Stimulated activated naive CD4-positive, alpha-beta T cell (primary cell): ENCODE measurements at places on chromosomes 16 and 17.
A peak's percentile ranks its signal among the peaks of the same experiment; 100 is the strongest.

DNA sequence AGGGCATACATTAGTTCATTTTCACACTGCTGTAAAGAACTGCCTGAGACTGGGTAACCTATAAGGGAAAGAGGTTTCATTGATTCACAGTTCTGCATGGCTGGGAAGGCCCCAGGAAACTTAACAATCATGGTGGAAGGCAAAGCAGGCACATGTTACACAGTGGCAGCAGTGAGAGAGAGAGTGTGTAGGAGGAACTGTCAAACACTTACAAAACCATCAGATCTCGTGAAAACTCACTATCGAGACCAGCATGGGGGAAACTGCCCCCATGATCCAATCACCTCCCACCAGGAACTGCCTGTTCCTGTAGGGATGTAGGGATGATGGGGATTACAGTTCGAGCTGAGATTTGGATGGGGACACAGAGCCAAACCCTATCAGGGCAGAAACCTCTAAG is 17.2 kb downstream of the NUBP1 start:
- DNase-seq, result no peak

DNA sequence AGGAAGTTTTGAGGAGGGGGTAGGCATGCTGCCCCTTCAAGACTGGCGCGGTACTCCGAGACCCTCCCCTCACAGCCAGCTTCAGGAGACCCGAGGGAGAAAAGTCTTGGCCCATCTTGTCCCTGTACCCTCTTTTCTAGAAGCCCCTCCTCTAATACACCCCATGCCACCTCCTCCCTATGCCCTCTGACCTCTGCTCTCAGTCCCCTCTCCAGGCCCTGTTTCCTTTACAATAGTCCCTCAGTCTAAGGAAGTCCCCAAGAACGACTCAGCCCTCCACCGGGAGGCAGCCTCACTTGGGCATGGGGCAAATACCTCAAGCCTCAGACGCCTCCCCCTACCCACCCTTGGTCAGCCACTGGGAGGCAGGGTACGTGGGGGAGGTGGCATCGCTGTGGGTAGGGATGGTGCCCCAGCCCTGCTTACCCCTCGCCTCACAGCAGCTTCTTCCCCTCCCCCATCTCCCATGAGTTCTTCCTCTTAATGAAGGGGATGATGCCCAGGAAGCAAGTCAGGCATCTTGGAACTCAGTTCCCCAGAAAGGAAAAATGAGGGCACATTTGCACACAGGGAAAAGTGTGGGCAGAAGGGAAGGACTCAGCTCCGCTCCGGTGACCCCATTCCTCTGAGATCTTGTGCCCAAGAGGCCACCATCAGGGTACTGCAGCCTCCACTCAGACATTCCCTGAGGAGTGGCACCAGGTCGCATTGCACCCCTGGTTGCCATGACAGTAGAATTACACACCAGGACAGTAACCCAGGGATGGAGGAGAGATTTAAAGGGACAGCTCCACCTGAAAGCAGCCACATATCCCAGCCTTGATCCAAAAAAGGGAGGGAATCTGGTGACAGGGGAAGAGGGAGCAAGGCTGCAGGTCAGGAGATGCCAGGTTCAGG is 6.2 kb downstream of the MPP2 start:
- no peak for DNase-seq

GRCh38 chr16:13483121-13483520 is 436.8 kb upstream of the ERCC4 start:
- DNase-seq, result no peak

DNA sequence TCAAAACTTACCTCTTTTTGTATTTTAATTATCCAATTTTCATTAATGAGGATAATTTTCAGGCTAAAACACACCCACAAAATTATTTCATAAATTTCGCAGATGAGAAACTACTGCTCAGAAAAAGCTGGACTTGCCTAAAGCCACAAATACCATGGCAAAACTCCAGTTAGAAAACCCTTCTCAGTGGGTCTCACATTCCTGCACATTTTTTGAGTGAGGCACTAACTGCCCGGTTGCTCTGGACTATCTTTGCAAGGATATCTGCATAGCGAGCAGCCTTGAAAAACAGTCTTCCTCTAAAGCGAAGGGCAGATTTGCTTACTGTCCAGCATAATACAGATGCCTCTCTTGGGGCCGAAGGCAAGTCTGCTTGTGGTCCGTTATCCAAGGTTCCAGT is 9.8 kb downstream of the MPHOSPH6 start:
- no peak for DNase-seq

DNA sequence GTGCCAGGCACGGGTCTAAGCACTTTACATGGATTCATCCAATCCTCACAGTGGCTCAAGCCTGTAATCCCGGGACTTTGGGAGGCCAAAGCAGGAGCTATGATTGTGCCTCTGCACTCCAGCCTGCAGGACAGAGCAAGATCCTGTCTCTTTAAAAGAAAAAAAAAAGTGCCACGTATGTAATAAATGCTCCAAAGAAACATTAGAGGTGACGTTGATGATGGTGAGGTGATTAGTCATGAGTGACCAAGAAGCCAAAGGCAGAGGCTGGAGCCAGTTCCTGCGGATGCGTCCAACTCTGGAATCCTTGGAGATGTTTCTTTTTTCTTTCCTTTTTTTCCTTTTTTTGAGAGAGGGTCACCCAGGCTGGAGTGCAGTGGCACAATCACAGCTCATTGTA is 59.4 kb upstream of the SIAH1 start:
- no peak for DNase-seq

DNA sequence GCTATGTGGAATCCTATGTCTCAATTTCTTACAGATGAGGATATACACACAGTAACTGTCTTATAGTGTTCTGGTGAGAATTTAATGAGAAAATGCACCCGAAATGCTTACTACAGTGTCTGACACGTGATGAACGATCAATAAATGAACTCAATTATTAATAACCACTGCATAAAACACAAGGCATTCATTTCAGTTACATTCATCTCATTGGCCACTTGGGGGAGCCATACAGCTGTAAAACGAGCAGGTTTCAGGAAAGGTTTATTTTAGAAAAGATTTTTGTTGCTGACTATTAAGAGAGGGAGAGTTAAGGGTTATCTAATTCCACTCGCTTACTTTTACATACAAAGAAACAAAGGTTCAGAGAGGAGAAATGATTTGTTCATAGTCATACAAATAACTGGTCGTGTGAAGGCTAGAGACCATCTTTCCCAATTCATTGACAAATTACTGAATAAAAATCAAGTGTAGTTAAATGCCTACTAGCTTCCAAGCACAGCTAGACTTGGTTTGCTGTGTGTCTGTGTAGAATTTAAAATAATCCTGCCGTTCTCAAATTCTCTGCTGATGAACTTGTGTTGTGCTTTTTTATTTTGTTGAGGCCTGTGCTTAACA is 160.1 kb downstream of the MAP2K4 start:
- no peak for DNase-seq

DNA sequence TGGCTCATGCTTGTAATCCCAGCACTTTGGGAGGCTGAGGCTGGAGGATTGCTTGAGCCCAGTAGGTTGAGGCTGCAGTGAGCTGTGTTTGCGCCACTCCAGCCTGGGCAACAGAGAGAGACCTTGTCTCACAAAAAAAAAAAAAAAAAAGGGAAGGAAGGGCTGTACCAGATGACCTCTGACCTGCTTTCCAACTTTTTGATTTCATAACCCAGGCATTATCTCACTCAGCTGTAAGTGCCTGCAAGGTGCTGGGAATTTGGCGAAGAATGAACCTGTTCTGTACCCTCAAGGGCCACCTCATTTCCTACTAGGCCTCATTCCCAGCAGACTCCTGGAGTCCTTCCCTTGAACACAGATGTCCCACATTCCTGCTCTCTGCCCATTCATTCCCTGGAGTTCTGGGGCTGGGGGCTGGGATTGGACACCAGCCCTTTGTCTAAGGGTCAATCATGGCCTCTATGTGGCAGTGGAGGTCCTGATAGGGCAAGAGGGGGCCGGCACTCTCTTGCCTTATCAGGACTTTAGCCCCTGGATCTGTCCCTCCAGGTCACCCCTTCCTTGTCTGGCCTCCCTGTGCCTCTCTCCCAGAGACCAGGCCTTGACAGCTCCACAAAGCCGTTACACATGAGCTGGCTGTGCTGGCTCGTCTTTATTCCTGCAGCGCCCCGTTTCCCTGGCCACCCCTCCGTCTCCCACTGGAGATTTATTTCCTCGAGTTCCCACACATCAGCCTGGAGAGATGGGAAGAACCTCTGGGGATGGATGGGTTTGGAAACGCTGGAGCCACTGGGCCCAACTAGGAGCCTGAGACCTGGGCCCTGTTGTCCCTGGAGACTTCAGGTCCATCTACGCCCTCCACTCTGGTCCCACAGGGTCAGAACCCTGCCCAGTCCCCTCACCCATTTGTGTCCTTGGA is 821 bp upstream of the GFAP start:
- DNase-seq, result no peak

GRCh38 chr17:10116753-10117420 is 81.5 kb downstream of the GAS7 start:
- no peak for DNase-seq

DNA sequence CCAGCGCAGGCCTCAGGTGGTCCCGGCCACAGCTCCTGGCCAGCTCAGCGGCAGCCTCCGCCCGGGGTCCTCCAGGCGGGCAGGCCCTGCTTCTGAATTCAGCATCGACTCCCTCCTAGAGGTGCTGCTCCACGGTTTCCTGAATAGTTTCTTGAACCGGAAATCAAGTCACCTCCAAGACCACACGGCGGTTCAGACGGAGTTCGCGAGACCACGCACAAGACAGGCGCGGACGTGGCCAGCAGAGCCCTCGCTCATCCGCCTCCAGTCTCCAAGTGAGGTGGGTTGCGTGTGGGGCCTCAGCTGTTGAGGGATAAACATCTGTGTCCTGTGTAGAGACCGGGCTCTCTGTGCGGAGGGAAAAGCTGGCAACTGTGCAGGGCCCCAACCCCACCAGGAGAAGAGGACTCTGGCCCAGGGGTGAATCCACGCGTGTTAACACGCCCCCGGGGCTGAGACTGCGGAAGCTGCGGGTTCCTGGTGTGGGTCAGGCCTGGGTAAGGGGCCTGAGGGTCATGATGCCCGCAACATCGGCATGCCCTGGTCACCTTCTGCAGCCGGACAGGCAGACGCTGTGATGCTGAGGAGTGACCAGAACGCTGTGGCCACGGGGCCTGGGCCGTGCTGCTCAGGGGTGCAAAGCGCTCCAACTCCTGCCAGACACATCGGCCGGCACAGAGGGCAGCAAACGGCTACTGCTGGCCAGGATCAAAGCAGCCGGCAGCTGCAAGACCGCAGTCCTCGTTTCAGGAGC is 55.0 kb upstream of the METRNL start:
- DNase-seq, result no peak

DNA sequence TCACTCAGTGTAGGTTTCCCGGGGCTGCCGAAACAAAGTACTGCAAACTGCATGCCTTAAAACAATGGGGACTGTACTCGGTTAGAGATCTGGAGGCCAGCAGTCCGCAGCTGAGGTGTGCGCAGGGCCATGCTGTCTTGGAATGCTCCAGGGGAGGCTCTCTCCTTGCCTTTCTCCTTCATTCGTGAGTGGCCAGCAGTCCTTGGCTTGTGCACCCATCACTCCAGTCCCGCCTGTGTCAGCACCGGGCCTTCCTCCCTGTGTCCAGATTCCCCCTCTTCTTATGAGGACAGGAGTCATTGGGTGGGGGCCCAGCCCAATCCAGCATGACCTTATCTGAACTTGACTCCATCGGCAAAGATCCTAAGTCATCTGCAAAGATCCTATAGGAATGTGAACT is 43.4 kb downstream of the COX4I1 start:
- DNase-seq, result no peak

DNA sequence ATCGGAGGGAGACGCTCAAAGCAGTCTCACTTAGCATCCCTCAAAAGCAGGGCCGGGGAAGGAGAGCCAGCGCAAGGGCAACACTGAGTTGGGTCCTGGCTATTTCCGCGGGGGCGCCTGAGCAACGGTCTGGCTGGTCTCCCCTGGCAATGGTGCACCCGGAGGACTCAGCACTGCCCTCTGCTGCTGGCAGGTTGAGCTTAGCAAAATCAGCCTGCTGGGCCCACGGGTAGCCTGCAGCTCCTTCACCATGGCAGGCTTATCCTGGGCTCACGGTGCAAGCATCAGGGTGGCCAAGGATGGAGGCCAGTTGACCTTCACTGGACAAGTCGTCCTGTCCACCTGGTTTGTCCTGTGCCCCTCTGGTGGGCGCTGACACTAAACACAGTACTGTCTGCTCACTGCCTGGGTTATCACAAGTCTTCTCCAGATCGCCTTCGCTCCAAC is 14.4 kb upstream of the ALDH3A1 start:
- peak; percentile 68 for DNase-seq

DNA sequence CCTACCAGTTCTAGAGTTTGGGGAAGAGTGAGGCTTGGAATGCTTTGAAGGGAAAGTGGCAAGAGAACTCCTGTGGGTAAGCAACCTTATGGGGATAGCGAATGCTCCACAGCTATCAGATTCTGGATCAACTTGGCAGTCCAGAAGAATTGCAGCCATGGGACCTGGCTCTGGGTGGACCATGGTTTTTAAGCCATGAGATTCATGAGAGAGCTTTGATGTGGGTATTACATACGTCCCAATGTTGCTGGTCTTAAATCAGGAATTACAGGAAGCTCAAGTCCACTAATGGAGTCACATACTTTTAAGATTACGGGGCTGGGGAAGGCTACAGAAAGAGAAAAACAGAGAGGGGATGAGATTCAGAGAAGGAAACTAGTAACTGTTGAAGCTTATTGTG is 142.5 kb upstream of the ELAC2 start:
- no peak for DNase-seq

- DNase-seq, result no peak
These were observed 269.3 kb upstream of the TBX2 start for GRCh38 chr17:61130330-61130729.

DNA sequence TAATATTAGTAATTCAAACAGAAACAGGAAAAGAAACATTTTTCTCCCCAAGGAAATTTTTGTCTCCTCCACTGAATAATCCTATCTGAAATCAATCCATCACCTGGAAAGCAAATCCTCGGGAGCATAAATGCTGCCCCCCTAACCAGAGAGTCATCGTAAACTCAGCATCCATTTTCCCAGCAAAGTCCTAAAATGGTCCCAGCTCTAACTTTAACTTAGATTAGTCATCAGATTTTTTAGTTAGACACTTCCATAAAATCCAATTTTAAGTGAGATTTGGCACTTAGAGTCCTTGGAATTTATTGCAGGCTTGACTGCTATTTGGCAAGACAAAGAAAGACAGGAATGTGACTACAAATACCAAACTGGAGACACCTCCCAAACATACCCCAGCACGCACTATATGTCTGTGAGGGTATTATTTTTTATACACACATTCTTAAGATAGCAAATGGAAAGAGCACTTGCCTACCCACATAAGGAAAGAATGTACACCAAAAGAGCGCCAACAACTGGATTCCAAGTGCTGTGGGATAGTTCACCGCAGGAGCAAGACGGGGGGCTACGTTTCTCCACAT is 15.4 kb downstream of the SCO1 start:
- DNase-seq, result no peak

DNA sequence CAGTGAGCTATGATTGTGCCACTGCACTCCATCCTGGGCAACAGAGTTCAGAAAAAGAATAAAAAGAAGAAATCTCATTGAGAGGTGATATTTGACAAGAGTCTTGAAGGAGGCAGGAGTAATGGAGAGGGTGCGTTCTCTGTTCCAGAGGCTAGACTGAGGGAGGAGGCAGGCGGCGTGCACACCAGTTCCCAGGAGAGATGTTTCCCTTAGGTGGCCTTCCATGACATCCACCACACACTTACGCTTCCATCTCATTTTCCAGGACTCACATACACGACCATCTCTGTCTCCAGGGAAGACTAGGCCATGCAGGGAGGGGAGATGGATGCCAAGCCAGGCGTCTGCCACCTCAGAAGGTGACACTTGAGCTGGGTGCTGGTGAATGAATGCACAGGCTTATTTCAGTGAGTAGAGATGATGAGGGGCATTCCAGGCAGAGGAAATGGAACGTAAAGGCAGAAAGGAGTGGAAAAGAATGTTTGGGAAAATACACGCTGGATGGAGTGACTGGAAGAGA is 25.3 kb upstream of the N4BP1 start:
- no peak for DNase-seq

- DNase-seq, result no peak
These were observed 149.3 kb downstream of the PCTP start for GRCh38 chr17:55900188-55900587.
